Right ventricle myocardium inferior (tissue), 1 donor: ENCODE measurements at places on chromosomes 11 and 22.
A peak's percentile ranks its signal among the peaks of the same experiment; 100 is the strongest.

- DNase-seq, result no peak
Observed at GRCh38 chr11:16080688-16081381, 275.5 kb downstream of the SOX6 start.

- DNase-seq, result no peak
Observed at GRCh38 chr11:43797866-43798265, 82.8 kb upstream of the ALKBH3 start.

DNA sequence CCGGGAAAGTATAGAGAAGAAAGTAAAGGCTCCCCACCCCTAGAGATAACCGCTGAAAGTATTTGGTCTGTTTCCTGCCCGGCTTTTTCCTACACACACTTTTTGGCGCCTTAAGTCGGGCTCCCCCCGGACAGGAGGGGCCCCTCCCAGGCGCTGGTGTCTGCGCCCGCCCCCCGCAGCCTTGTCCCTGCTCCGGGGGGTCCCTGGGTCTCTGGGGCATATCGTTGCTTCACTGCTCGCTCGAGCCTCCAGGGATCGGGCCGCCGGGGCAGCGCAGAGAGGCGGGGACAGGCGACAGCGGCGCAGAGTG lies 928 bp upstream of the CRACR2B start:
- DNase-seq, result no peak

GRCh38 chr11:132894606-132895005 lies 637.7 kb downstream of the OPCML start:
- DNase-seq, result no peak

DNA sequence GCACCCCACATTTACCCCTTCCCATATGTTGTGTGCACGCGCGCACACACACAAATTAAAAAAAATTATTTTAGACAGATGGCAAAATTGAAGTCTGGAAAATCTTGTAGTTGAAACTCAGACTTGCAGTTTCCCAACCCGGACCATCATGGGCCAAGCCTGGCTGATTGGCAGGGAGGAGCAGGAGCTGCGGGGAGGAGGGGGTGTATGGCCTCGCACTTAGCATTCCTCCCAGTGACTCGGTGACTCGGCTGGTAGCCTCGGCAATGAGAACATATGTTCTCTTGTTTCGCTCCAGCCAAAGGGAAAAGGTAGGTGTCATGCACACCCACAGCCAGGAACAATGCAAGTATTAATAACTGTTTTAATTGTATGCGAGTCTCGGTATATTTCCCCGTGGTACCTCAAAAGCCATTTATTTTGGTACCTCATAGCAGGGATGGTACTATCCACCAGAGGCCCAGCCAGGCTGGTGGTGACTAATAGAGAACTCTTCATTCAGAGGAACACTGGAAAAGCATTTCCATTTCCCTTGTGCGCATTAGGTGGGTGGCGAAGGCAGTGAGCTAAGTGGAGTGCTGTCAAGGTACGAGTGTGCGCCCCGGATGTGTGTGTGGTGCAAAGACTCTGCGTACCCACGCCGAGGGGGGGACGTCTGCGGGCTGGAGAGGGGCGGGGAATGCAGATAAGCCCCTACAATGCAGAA lies 92.5 kb downstream of the DSCAML1 start:
- DNase-seq, result no peak

DNA sequence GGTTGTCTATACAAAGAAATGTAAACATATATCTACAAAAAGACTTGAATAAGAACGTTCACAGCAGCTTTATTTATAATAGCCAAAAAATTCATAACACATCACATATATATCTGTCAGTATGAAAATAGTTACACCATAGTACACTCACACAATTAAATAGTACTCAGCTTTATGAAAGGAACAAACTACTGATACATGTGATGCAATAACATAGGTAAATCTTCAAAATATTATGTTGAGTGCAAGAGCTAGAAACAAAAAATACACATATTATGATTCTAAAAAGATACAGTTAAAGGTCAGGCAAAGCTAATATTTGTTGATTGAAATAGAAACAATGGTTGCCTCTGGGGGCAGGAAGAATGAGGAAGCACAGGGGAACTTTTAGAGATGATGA lies 6.6 kb downstream of the MRGPRX2 start:
- DNase-seq, result no peak

DNA sequence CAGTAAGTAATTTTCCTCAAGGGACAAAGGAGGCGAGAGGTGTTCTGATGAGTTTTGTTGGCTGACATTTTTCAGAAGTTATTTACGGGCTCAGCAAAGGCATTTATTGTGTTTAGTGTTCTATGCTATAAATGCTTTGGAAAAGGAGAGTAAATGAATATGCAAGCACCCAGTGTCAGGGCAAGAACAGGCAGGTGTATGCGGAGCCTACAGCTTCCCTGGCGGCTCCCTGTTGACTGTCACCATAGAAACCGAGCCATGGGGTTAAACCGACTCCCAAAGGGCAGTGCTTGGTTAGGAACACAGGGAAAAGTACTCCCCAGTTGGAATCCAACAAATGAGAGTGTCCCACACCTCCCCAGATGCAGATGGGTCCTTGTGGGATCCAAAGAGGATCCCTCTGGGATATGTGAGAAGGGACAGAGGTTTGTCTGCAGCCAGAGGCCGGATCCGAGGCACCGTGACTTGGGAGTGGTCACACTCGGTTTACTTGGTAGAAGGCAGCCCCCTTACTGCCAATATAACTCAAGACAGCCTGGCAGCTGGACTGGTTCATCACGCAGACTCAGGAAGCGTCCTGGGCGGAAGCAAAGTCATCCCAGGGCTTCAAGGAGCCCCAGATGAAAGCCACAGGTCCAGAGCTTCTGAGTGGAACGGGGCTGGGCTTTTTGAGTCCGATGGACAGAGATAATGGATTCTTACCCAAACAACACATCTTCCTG lies 329.7 kb downstream of the CTTN start:
- DNase-seq, result peak; percentile 37

DNA sequence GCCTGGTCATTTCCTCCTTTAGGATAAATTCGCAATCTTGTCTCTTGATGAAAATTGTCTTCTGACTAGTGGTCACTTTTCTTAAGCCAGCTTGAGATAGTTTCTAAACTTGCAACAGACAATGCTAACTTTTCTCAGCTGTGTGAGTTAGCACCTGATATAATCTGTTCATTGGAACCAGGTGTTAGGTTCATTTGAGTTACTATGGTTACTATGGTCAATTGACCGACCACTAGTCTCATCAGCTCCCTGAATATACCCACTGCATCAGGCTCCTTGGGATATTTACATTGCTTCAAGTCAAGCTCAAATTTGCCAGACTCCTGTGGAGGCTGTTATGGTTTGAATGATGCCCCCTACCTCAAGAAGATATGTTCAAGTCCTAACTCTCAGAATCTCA lies 54.5 kb downstream of the SC5D start:
- no peak for DNase-seq

- no peak for DNase-seq
Observed at GRCh38 chr11:35033011-35033410, 106.0 kb upstream of the CD44 start.

- DNase-seq, result no peak
Observed at GRCh38 chr11:126334659-126335462, 20.6 kb upstream of the ST3GAL4 start.

GRCh38 chr22:41234815-41235695 lies 5.7 kb downstream of the CHADL start:
- DNase-seq, result no peak

DNA sequence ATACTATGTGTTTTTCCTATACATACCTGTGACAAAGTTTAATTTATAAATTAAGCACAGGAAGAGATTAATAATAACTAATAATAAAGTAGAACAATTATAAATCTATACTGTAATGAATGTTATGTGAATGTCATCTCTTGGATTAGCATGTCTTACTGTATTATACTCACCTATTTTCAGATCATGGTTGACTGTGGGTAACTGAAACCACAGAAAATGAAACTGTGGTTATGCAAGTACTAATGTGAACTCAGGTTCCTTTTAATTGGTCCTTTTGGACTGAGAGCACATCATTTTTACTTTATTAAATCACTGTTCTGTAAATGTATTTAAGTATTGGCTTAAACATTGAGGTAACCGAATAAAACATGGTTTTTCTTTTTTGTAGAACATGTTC lies 108.8 kb downstream of the PPP6R3 start:
- DNase-seq, result no peak

DNA sequence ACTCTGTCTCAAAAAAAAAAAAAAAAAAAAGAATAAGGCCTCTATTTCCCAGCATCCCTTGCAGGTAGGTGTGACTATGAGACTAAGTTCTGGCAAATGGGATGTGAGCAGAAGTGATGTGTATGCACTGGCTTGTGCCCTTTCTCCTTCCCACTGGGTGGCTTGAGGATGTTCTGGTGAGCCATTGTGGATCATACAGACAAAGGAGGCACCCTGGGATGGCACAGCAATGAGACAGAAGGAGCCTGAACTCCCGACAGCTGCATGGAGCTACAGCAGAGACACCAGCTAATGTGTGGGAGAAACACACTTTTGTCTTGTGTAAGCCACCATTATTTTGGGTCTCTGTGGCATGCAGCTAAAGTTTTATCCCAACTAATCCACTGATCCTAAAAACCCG lies 10.6 kb upstream of the SORL1 start:
- DNase-seq, result no peak

DNA sequence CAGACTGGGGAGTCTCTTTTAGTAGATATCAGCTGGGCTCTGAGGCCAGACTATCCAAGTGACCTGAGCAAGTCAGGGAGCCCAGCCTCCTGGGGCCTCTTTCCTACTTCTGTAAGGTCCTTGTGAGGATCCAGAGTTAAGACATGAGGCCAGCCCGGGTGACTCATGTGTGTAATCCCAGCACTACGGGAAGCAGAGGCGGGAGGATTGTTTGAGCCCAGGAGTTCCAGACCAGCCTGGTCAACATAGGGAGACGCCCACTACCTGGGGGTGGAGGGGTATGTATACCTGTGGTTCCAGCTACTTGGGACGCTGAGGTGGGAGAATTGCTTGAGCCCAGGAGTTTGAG lies 36.9 kb upstream of the POLA2 start:
- DNase-seq, result no peak

- no peak for DNase-seq
Observed at GRCh38 chr11:105074166-105074530, 29.0 kb upstream of the CARD16 start.

DNA sequence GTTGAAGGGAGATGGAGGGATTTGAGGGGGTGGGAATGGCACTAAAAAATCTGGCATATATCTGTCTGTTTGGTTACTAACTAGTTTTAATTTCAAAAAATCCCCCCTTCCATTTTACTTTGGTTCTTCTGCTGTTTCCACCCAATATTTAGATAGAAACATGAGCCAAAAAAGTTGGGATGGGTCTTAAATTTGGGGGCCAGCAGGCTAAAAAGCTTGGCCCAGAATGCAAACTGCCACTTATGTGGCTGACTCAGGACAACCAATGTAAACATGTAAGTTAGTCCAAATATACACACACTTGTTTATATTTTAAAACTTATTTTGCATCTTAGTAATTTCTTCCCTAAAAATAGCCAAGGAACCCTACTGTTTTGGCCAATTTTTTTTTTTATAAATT lies 35.7 kb downstream of the LGR4 start:
- no peak for DNase-seq

- no peak for DNase-seq
Observed at GRCh38 chr11:12121517-12121916, 11.1 kb downstream of the MICAL2 start.

- no peak for DNase-seq
Observed at GRCh38 chr11:123493349-123494063, 63.4 kb downstream of the GRAMD1B start.

GRCh38 chr11:95512682-95513081 lies 276.9 kb downstream of the FAM76B start:
- DNase-seq, result peak; percentile 67

GRCh38 chr22:45302751-45303150 lies 7.0 kb upstream of the FAM118A start:
- DNase-seq, result no peak

- DNase-seq, result peak; percentile 75
Observed at GRCh38 chr11:68127714-68128681, 6.8 kb upstream of the CHKA start.

GRCh38 chr11:67534070-67534679 lies 10.9 kb upstream of the CABP2 start:
- no peak for DNase-seq

- no peak for DNase-seq
Observed at GRCh38 chr11:104734998-104735397, 163.3 kb downstream of the CASP12 start.

GRCh38 chr11:76212086-76213035 lies 6.1 kb upstream of the WNT11 start:
- peak; percentile 30 for DNase-seq

DNA sequence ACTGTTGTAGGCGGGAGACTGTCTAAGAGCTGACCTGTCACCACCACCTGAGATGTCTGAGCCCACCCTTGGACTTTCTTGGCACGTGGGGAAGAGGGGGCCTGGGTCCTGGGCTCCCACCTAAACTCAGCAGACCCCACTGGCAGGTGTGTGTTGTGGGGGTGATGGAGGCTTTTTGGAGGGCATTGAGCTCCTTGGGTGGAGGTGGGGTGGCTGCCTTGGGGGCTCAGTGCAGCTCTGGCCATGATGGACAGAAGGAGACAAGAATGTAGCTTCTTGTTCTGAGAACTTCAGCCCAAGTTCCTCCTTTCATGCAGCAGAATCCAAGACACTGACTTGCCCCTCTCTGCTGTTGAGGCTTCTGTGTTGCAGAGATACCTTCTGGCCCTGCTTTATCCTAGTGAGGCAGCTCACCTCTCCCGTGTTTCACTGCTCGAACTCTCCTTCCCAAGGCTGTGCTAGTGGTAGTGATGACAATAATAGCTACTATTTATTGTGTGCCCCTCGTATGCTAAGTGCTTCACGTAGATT lies 116.6 kb upstream of the OR4B1 start:
- DNase-seq, result no peak

- no peak for DNase-seq
Observed at GRCh38 chr11:118295199-118295598, 9.3 kb upstream of the CD3E start.

GRCh38 chr11:78927511-78927910 lies 352.8 kb upstream of the NARS2 start:
- DNase-seq, result no peak

DNA sequence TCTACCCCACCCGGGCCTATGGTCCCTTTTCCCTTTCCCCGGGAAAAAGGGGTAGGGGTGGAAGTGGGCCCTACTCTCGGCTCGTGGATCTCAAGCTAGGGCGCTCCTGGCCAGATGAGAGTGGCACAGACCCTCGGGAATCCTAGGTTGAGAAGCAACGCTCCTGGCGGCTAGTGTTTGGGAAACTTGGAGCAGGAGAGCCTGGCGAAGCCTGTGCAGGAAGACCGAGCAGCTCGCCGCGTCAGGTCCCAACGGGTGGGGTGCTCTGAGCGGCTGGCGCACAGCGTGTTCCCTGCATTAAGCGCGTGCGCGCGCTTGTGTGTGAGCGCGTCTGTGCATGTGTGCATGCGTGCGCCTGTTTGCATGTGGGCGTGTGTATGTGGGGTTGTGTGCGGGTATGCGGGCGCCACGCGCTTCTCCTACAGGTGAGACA lies 7.1 kb upstream of the FLI1 start:
- peak; percentile 91 for DNase-seq

GRCh38 chr22:47232753-47233152 lies 470.3 kb downstream of the TBC1D22A start:
- no peak for DNase-seq
